ENCODE measurements at places on chromosomes 11 and 22.
A peak's percentile ranks its signal among the peaks of the same experiment; 100 is the strongest.

DNA sequence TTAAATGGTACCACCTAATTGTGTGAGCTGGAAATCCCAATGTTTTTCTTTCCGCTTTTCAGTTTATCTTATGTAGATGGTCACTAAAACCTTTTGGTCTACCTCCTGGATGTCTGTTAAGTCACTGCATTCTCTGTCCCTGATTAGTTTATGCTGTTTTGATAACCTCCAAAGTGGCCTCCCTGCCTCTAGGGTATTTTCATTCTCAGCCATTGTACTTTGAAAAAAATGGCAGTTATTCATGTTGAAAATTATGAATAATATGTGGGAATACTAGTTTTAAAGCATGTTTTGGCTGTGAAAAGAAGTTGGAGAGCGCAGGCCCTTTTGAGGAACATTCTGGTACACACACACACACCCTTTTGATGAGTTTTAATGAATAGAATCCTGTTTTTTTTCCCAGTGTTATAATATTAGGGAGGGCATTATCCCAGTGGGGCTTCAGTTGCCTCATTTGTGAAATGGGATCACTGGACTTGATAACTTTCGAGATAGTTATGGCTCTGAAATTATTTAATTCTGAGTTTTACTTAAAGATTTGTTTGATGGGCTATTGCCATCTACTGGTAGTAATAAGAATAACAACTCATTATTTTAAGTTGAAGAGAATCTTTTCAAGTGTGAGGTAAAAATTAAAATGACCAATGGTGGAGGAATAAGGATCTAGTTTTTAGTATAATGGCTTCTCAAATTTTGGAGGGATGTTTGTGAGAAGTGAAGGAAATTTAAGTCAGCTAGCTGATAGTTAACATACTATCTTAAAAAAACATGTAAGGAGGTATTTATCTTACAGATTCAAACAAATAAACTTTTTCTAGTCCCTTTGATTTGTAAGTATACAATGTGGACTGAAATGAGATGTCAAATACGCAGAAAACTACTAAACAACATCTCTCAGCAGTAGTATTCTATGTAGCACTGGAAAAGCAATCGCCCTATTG, 3.9 kb downstream of the FDX1 start:
- DNase-seq, result no peak

- DNase-seq, result no peak
Observed at GRCh38 chr11:2791139-2791520, 91.3 kb upstream of the KCNQ1OT1 start.

DNA sequence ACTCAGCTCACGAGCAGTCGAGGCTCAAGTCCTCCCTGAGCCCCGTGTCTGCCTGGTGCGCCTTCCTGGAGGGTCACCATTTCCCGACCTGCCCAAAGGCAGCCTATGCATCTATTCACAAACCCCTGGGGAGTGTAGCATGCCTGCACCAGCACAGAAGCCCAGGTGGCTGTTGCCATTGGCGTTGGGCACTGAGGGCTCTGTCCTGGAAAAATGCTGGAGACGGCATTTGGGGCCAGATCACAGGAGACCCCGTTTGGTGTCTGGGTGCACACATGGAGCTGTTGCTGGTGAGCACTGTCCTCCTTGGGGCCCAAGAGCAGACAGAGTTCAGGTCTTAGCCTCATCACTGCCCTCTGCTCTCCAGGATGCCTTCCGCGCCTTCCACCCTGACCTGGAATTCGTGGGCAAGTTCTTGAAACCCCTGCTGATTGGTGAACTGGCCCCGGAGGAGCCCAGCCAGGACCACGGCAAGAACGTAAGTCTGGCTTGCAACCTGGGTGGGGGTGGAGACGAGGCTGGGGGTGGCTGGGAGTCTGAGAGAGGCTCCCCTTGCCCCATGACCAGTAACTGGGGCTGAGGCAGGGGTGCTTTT, 9.4 kb downstream of the FADS2 start:
- DNase-seq, result no peak

- no peak for DNase-seq
Observed at GRCh38 chr11:117478926-117479325, 151.3 kb downstream of the CEP164 start.

DNA sequence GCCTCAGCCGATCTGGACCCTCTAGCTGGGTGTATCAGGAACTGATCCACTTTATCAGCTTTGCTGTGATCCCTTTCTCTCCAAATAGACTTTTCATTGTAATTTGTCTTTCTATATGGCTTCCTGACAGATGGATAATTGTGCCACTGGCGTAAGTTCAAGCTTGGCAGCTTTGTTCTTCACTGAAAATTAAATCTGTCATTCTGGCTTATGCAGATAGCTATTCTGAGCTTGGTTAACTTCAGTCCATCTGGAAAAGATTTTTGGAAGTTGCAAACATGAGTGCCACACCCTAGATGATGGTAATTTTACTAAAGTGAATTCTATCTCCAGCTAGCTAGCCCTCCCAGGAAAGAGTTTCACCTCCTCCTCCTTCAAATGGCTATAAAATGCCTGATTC, 8.1 kb downstream of the OR5A2 start:
- no peak for DNase-seq

DNA sequence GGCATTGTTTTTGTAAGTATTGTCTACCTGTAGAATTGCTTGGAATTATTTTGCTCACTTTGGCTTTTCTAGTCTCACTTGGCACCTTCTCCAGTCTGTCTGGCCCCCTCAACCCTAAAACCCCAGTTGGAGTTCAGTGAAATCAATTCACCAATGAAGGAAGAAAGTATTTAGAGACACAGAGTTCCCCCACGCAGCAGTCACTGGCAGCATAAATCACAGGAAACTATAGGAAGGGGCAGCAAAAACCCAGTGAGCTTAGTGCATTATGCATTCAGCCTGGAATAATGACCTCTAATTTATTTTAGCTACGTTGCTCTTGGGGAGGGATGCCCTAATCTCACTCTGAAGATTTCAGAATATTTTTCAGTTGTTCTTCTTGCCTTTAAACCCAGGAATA, 204.7 kb upstream of the BLID start:
- no peak for DNase-seq

DNA sequence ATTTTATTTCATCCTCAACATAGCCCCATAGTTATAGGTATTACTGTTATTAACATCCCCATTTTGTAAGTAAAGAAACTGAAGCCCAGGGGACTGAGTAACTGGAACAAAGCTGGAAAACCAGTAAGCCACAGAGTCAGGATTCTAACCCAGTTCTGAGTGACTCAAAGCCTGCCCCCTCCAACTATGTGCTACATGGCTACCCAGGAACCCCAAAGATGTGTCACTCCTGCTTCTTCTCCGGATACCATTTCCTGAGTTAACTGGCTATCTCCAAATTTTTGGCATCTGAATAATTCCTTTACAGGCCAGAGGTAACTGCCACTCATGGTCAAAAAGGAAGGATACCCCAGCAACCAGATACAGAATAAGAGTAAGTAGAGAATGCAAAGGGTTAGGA, 43.6 kb downstream of the TENM4 start:
- DNase-seq, result no peak

GRCh38 chr22:34986523-34986922, 79.4 kb upstream of the ISX start:
- no peak for DNase-seq

DNA sequence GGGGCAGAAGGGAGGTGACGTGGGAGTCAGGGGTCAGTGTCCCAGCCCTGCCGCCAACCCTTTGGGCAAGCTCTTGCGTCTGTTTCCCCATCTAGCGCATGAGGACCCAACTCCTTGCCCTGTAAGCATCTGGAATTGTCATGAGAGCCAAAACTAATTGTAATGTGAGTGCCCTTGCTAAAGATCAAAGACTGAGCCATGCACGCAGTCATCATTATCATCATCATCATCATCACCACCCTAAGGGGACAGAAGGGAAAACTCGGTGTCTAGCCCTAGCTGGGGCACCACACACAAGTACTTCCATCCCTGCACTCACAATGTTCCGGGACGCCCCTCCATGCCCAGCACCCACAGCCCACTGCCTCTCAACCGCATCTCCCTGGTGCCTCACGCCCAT, 2.5 kb downstream of the LIF start:
- no peak for DNase-seq

GRCh38 chr11:68349461-68350249, 37.3 kb downstream of the LRP5 start:
- DNase-seq, result no peak

DNA sequence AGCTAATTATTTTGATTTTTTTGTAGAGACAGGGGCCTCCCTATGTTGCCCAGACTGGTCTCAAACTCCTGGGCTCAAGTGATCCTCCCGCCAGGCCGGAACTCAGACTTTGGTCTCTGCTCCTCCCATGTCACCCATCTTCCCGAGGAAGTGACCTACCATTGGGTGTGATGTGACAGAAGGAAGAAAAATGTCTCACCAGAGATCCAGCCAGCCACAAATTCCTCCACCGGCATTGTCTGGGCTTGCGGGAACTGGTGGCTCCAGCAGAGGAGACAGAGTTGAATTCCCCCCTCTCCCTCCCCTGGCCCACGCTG, 772 bp downstream of the SLC25A45 start:
- DNase-seq, result peak; percentile 45

- DNase-seq, result no peak
Observed at GRCh38 chr11:2301631-2302305, at the start of the genes C11orf21 and TSPAN32. C11orf21 (minus strand) TSS chr11:2301918; CDS start chr11:2301808, 110 bp downstream. TSPAN32 (plus strand) TSS chr11:2302013; CDS start chr11:2302150, 137 bp downstream.

- no peak for DNase-seq
Observed at GRCh38 chr22:49295851-49296560, 531.7 kb downstream of the BRD1 start.

DNA sequence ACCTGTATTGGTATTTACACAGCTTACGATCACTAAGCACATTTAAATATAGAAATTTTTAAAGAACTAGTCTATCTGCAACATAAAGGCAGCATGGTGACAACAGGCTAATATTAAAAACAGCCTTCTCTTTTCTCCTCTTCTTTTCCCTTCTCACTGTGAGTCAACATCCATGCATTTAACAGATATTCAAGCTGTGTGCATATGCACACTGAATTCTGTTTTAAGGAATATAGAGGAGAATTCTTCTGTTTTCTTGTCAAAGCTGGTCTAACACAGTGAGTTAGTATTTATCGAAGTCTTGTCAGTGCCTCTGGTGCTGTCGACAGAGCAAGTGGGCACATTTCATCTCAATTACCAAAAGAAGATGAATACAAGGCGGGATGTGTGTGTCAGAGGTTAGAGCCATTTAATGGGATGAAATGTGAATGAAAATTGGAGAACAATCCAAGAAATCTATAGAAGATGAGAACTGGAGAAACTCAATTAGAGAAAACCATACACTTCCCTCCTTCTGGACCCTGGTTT, 282.3 kb downstream of the FAT3 start:
- no peak for DNase-seq

DNA sequence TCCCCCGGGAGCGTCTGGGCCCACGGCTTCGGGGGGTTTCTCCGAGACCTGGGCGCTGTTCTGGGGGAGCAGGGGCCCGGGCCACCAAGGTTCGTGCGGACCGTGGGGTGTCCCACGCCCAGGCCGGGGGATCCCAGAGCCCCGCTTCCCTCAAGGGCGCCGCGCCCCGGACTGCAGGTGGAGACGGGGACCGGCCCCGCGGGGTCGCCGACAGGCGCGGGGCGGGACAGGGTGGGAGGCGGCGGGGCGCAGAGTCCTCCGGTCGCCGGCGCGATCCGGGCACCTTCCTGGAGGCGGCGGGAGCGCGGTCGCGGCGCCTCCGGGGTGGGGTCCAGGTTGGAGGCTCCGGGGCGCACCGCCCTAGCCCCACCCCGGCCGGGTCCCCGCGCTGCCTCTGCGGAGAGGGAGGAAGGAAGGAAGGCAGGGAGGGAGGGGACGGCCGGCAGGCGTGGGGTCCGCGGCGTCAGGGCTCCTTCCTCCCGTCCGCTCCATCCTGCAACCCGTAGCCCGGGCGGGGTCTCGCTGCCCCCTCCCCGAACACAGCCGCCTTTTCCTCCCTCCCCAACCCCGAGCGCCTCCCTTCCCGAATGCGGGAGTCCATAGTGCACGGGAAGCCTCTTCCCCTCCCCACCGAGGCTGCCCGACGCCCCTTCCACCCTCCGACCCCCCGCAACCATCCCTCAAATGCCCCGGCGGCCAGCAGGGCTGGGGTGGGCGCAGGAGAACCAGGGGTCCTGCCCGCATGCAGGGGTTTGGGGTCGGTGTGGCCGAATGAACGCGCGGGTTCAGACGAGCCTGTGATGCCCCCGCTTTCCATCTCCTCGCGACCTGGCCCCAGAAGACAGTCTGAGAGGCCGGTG, 4.3 kb upstream of the ZBED4 start:
- no peak for DNase-seq

- no peak for DNase-seq
Observed at GRCh38 chr11:61367406-61367805, 5.2 kb downstream of the TMEM138 start.

- no peak for DNase-seq
Observed at GRCh38 chr11:110883256-110883655, 171.0 kb upstream of the ARHGAP20 start.

- no peak for DNase-seq
Observed at GRCh38 chr11:34558211-34558610, 44.6 kb upstream of the ELF5 start.

- no peak for DNase-seq
Observed at GRCh38 chr11:69686856-69687255, 11.7 kb upstream of the LTO1 start.

- DNase-seq, result no peak
Observed at GRCh38 chr11:19092850-19093249, 24.1 kb upstream of the ZDHHC13 start.

DNA sequence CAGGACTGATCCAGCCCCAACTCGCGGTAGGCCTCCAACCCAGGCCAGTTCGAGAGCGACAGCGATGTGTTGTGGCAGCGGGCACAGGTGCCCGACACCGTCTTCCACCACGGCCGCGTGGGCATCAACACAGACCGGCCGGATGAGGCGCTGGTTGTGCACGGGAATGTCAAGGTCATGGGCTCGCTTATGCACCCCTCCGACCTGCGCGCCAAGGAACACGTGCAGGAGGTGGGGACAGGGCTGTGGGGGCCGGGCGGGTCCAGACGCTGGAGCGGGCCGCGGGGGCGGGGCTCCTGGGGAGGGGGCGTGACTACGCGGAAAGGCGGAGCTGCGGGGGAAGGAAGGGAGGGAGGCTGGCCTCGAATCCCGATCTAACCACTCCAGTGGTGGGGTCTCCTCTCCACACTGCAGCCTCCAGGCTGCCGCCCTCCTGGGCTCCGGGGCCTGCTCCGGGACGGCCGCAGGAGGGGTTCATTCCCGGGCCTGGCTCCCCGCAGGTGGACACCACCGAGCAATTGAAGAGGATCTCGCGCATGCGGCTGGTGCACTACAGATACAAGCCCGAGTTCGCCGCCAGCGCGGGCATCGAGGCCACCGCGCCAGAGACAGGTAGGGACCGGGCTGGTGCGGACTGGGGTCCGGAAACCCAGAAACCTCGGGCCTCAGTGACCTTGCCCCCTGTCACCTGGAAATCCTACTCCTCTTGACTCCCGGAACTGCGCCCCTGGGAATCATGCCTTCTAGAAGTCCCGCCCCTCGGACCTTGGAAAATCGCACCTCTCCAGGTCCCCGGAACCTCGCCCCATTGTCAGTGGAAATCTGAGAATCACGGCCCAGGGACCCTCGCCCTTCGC, 14.9 kb downstream of the TMEM258 start:
- no peak for DNase-seq

GRCh38 chr11:132096132-132096825, 725.9 kb downstream of the NTM start:
- DNase-seq, result no peak

GRCh38 chr11:108963118-108963517, 298.2 kb downstream of the DDX10 start:
- peak; percentile 55 for DNase-seq
